ENCODE measurements at places on chromosomes 6 and 20.

DNA sequence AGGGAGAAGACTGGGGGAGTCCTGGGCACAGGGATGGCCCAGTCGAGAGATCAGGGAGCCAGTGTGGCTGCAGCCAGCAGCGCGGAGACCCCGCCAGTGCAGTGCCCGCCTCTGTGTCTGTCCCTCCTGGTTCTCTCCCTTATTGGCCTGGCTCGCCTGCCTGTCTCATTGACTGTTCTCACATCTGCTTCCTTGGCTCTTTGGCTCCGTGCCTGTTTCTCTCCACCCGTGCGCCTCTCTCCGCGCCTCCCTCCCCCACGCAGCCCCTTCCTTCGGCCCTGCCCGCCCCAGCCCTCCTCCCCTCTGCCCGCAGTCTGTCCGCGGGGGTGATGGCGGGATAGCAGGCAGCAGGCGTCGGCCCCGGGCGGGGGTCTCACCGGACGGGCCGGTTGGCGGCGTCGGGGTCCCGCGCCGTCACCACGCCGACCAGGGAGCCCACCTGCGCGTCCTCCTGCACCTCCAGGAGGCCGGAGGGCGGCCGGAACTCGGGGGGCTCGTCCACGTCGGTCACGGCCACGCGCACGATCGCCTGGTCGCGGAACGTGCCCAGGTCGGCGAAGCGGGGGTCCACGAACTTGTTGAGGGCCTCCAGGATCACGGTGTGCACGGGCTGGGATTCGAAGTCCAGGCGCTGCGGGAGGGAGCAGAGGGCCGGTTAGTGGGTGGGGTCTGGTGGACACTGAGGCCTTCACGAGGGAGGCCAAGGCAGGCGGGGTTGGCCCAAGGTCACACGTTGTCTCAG is 92.0 kb downstream of the CD40 start:
- DNase-seq, result no peak

DNA sequence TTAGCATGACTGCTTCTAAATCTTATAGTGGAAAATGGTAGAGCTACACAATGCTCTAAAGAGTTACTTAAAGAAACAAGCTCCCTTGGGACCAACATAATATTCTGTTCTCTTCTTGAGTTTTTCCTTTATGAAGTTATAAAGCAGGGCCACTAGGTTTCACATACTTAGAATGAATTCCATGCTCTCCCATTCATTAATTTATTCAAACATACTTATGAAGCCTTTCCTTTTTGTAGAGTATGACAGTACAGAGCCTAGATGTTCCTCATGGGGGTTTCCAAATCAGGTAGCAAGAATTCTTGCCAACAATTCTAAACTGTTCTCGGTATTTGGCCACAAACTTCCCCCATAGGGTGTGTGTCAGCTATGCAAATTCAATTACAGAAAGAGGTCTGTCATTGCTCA is 20.6 kb upstream of the FABP7 start:
- DNase-seq, result no peak

DNA sequence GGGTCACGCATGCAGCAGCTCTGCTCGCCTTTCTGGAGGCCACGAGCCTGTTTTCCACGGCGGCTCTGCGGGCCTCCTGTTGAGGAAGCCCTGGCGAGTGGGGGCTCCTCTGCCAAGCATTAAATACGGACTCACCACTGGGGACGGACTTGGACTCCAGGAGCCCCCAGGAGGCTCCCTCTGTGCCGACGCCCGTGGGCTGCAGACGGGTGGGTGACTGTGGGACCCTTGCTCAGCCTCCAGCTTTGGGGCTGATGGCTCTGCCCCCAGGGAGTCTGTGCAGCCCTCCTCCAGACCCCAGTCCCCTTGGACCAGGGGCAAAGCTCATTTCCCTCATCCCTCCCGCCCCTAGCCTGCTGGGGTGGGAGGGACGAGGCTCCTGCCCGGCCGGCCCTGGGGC is 236.2 kb downstream of the TAF4 start:
- DNase-seq, result no peak

- no peak for DNase-seq
These were observed 24.0 kb upstream of the PHACTR3 start for GRCh38 chr20:59580146-59580946.

DNA sequence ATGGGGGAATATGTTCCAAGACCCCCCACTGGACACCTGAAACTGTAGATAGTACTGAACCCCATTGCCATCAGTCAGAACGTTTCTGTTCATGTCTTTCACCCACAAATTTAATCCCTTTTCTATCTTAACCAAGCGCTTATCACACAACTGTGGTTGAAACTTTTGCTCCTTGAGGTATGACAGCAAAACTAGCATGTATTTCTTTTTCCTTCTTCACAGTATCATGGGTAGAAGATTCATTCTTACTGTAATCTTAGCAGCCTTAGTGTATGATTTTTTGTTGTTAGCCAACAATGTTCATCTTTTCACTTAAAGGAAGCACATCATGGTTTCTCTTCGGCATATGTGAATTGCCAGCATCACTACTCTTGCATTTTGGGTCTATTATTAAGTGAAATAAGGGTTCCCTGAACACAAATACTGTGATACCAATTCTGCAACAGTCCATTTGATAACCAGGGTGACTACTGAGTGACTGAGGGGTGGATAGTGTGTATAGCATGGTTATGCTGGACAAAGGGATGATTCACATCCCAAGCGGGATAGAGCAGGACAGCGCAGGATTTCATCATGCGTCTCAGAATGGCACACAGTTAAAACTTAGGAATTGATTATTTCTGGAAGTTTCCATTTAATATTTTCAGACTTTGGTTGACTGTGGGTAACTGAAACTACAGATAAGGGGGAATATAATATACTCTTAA is 41.8 kb downstream of the KCNS1 start:
- no peak for DNase-seq

DNA sequence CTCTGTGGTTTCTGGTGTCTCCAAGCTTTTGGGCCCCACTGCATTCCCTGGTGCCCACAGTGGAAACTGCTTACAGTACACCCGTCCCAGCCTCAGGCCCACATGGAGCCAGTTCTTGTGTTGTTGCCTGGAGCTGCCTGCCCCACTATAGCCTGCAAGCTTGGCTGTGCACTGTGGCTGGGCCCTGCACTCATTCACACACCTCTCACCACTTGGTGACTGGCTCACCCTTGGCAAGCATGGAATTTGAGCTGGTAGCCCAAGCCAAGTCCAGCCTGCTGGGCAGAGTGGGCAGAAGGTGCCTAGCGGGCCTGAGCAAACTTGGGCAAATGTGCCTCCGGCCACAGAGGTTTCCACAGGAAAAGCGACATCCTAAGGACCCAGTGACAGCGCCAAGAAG is 472.3 kb downstream of the MMUT start:
- DNase-seq, result no peak

DNA sequence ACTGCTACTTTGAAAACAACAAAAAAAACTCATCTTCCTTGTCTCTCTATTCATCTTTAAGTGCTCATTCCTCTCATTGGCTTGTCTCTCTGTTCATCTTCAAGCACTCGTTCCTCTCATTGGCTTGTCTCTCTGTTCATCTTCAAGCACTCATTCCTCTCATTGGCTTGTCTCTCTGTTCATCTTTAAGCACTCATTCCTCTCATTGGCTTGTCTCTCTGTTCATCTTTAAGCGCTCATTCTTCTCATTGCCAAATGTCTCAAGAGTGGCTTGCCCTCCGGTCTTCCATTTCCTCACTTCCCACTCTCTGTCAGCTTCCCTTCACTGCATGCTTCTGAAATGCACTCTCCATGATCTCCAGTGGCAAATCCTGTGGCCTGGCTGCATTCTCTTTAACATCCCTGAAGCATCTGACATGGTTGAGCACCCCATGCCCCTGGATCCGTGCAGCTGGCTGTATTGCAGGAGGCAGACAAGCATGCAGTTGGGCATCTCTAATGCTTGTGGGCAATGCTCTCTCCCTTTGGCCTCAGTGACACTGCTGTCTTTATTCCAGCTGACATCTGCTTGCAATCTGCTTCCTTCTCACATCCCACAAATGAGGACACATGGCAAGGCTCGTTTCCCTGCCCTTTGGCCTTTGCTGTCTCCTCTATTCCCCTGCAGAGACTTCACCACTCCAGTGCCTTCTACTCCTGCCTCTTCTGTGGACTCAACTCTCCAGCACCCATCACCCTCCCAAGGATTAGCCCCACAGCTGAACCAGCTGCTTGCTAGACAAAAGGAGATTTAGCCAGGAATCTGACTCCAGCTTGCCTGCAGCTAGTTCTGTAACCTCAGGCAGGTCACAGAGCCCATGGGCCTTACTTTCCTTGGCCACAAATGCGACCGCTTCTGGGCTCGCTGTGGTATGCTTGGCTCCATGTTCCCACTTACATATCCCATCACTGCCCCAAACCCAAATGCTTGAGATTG is 143.2 kb upstream of the SNX9 start:
- DNase-seq, result no peak

DNA sequence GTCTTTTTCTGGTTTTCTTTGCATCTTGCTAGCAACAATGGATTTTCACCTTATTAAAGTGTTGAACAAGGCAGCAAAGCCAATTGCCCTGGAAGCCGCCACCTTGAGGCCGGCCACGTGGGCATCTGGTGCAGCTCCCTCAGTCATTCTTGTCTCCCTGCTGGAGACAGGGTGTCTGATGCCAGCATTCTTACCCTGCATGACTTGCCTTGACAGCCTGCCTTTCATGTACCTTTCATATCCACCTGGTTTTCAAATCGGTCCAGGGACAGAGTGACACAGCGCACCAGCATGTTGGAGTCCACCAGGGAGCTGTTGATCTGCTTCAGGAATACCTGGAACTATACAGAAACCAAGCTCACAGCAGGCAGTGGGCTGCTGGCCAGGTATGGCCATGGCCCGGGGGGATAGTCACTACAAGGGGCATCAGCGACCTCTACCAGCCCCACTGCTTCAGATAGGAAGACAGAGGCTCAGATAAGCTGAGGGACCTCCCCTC is 49.8 kb downstream of the MYH7B start:
- no peak for DNase-seq

GRCh38 chr6:74899416-74899815 is 306.4 kb downstream of the COL12A1 start:
- DNase-seq, result no peak

GRCh38 chr20:36493051-36493800 is 48.1 kb upstream of the MYL9 start:
- peak; percentile 6 for DNase-seq

DNA sequence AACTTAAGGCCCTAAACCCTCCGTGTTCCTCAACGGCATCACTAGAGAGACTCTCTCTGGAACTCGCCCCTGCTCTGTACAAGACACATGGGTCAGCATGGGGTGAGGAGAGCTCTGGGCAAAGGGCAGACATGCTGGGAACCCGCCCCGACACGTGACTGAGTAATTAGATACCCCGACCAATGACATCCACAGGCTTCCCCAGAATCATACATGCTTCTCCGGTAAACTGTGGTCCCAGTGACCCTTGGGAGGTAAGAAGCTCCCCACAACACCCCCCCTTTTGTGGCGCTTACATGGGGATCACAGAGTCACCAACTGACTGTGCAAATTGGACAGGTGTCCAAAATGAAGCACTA is 31.7 kb upstream of the RPS6KA2 start:
- DNase-seq, result no peak

- DNase-seq, result no peak
These were observed 1348.5 kb downstream of the GRIK2 start for GRCh38 chr6:102742028-102742427.

DNA sequence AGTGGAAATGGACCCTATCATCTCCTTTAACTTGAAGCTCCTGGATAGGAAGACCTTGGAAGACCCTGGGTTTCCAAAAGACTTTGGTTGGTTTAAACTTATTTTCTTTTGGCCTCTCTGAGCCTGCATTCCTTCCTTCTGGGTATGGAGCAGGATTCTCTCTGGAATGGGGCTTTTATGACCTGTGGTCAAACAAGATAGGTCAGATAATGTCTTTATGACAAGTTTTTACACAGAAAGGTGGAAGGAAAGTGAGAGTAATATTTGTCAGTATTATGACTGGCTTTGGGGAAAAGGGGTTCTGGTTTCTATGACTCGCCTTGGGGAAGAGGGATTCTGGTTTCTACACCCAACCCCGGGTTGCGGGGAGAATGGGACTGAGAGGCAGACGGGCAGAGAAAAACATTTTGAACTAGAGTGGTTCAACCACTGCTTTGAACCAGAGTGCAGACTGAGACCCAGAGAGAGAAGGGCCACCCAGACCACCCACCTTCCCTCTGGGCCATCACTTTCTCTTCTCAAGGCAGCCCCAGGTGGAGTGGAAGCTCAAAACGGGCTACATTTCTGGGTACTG is 37.6 kb upstream of the KCNK5 start:
- DNase-seq, result no peak

DNA sequence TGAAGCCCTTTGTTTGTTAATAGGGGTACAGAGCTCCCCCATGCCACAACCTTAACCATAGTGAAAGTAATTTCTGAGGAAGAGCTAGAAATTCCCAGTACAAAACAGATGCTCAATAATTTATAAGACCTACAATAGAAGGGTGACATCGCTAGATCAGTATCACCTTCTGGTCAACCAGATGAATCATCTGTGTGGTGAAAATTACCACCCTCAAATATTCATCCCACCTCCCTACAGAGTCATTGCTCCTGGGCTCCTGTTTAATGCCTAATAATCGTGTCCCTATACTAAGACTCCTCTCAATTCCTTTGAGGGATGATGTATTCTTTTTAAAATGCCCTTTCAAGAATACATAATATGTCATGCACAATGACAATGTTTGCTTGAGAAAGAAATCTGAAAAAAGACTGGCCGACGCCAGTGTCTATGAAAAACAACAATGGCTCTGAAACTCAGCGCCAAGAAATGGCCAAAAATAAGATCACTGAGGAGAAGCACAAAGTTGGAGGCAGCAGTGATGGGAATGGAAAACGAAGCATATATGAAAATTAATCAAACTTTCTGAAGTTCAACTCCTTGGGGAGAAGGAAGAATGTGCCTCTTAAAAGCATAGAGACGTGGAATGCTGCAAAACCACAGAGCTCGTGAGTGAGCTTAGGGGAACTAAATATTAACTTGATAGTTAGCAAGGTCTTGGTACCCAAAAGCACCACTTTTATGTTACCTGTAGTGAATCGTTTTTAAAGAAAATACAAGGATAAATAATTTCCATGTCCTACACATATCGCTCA is 11.0 kb upstream of the ADGRF5 start:
- DNase-seq, result no peak

DNA sequence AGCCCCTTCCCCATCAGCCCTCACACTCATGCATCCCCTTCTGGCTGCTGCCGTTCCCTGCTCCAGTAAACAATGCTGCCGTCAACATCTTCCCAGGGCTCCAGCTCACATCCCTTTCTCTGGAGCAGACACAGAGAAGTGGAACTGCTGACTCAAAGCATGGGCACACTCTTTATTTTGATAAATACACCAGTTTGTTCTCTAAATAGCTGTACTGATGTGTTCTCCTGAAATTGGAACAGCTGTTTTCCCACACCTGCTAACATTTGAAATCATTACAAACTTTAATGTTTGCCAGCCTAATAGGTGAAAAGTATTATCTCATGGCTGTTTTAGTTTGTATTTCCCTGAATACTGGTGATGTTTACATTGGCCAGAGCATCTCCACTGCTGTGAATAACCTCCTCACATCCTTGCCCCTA is 102.1 kb upstream of the NXT1 start:
- DNase-seq, result no peak

- no peak for DNase-seq
These were observed 16.8 kb upstream of the CDH22 start for GRCh38 chr20:46324960-46325703.

Measured in GF-D8 (cell line).